ENCODE measurements at places on chromosomes 3 and 15.

- peak; percentile 76 for DNase-seq
Observed at GRCh38 chr15:36358094-36358493, 221.3 kb upstream of the CDIN1 start.

DNA sequence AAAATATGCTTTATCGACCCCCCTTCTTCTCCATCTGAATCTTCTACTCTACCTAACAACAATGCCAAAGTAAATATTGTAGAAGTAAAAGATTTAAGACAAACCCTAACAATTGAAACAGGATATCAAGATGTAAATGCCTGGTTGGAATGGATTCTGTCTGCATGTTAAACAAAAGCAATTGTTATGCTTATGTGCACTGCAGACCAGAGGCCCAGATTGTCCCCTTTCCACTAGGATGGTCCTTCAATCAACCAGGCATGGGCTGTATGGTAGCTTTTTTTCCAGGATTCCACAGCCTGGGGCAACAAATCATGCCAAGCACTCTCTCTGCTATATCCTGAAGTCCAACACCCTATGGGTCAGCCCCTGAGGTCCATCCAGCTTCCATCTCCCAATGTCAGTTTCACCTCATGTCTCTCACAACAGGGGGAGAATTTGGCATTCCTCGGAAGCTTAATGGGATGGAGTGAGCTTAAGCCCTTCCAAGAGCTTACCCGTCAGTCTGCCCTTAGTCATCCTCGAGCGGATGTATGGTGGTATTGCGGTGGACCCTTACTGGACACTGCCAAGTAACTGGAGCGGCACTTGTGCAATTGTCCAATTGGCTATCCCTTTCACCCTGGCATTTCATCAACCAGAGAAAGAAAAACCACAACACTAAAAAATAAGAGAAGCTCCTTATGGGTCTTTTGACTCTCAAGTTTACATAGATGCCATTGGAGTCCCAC lies 36.2 kb downstream of the ZNF589 start:
- no peak for DNase-seq

GRCh38 chr3:135691240-135691639 lies 274.3 kb upstream of the PPP2R3A start:
- DNase-seq: no peak

DNA sequence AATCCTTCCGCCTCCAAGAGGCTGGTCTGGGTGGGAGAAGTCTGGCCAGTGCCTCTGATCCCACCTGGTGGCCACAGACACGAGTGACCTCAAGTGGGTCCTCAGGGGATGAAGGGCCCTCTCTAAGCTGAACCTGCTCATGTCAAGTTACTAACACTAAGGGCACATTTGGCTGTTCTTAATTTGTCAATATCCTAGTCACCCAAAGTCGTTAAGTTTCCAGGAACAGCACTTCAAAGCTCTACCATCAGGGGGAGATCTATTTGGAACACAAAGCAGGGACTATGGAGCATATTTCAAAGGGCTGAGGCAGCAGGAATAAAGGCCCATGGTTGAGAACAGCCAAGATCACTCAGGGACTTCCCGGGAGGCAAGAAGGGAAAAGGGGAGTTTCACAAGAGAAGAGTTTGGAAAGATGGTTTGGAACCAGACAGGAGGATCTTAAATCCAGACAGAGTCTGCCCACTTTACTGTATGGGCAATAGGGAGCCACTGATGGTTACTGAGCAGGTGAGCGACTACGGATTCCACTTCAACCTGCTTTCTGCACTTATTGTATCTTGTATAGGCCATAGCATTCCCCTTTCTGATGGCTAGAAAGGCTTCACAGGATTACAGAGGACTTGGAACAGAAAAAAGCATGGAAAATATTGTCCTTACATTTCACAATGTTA lies 13.7 kb downstream of the OXTR start:
- no peak for DNase-seq

DNA sequence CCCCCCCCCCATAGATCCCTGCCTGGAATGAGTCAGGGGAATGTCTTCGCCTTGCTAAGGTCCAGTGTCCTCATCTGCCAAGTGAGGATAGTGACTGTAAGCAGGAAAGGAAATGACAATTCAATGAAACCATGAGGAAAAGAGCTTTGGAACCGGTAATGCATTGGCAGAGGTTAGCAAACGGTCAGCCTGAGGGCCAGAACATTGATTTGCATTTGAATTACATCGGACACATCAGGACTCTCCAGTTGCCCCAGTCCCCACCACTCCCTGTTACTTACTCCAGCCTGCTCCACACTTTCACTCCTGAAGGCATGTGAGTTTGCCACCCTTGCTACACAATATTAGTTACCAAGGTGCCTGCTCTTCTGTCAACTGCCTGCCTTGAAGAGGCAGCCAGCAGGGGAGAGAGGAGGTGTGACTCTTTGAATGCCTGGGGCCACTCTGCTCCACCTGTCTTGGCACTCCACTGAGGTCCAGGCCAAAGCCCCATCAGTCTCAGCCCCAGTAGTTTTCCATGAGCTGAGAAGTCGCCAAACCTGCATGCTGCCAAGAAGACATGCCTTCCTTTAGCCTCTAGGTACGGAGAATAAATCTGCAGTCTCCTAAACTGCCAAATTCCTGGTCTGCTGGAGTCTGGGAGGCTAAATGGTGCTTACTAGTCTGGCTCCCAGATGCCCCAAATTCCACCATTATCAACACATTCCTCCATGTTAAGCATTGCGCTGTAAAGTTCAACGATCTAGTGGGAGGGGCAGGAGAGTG lies 191.7 kb upstream of the TLE3 start:
- DNase-seq: no peak

- DNase-seq: no peak
Observed at GRCh38 chr15:68719672-68720071, 101.0 kb downstream of the ANP32A start.

GRCh38 chr3:120440762-120441161 lies 10.0 kb downstream of the FSTL1 start:
- no peak for DNase-seq

GRCh38 chr15:95866711-95867440 lies 463.6 kb upstream of the NR2F2 start:
- DNase-seq: no peak

DNA sequence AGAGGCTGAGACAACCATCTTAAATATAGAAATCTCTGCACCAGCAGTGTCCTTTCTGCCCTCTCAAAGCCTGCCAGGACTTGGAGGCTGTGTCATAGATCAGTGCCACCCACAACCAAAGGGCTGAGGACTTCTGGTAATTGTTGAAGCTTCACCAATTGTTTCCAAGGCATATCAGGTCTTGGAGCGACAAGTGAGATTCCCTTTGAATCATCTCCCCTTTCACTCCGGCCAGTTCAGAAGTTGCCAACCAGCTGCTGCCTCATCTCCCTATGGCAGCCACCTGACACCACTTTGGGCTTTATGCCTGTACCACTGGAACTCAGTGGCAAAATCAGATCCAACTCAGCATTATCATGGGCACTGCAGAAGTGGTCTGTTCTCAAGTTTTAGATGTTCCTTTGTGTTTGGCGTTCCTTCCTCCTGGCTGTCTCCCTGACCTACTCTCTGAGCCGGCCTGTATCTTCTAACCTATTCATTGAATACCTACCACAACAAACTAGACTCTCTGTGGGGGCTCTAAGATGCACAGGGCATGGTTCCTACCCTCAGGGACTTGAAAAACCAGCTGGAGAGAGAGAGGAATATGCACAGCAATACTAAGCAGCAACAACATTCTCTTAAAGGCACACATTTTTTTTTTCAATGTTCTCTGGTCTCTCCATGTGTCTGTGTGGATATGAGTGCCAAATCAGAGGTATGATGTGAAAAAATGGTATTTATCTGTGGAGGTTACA lies 90.8 kb upstream of the PFN2 start:
- DNase-seq: no peak
